ENCODE measurements at places on chromosomes 16 and 17.
A peak's percentile ranks its signal among the peaks of the same experiment; 100 is the strongest.

- H3K27ac ChIP-seq, result no peak within 1 kb of the TSS
- H3K4me3 ChIP-seq, result peak within 1 kb of the TSS; percentile 77
- H3K4me1 ChIP-seq, result peaks cover 15% of the 10 kb centered on the region
- peak; percentile 12 for DNase-seq
Measured at GRCh38 chr17:49494986-49495841, at the start of gene NGFR. Gene NGFR, plus strand, starts transcription at chr17:49495293. Its CDS starts 125 bp downstream, at chr17:49495418.

- peak overlapping the region; percentile 51 for H3K27ac ChIP-seq
- no peaks in the 10 kb centered on the region for H3K27me3 ChIP-seq
- peak overlapping the region; percentile 7 for H3K4me3 ChIP-seq
- H3K4me1 ChIP-seq, result peaks cover 15% of the 10 kb centered on the region
Measured at GRCh38 chr16:27273670-27274423, 5.3 kb upstream of the NSMCE1 start.

- H3K27ac ChIP-seq, result no peak overlapping the region
- no peaks in the 10 kb centered on the region for H3K27me3 ChIP-seq
- no peaks in the 10 kb centered on the region for H3K4me1 ChIP-seq
- no peak overlapping the region for H3K4me3 ChIP-seq
- no peak for DNase-seq
Measured at GRCh38 chr16:65410801-65411200, 288.9 kb upstream of the CDH11 start.

GRCh38 chr17:55285340-55286301 is 20.9 kb downstream of the HLF start:
- no peaks in the 10 kb centered on the region for H3K36me3 ChIP-seq
- no peak overlapping the region for H3K27ac ChIP-seq
- H3K4me1 ChIP-seq, result peaks cover 6% of the 10 kb centered on the region
- DNase-seq, result no peak
- H3K27me3 ChIP-seq, result no peaks in the 10 kb centered on the region

- H3K36me3 ChIP-seq, result peaks cover 3% of the 10 kb centered on the region
- H3K4me1 ChIP-seq, result peaks cover 12% of the 10 kb centered on the region
- H3K27me3 ChIP-seq, result no peaks in the 10 kb centered on the region
- peak; percentile 51 for DNase-seq
- H3K4me3 ChIP-seq, result peak overlapping the region; percentile 89
Measured at GRCh38 chr16:84115919-84116719, 623 bp downstream of the MBTPS1 start.

DNA sequence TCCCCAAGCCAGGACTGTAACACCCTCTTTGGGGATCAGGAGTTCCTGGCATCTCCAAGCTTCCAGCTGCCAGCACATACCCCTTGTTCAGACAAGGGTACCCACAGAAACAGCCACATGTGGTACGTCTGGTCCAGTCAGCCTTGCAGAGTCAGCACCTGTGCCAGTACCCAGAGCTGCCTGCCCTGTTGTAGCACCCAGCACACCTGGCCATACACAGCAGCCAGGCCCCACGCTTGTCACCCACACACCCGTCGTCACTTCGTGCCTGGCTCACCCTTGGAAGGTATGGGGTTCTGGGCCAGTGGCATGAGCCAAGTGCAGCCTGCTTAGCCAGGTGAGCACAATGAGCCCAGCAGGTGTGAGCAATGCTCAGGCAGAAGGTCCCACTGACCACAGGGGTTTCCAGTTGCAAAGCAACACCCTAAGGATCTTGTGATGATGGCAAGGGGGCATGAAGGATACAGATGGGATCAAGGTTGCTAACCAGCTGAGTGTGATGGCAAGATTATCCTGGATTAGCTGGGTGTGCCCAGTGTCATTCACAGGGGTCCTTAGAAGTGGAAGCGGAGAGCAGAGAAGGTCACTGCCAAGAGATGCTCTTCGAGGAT is 202.3 kb downstream of the CPPED1 start:
- H3K27ac ChIP-seq, result no peak overlapping the region
- H3K36me3 ChIP-seq, result no peaks in the 10 kb centered on the region
- no peaks in the 10 kb centered on the region for H3K27me3 ChIP-seq
- H3K4me1 ChIP-seq, result no peaks in the 10 kb centered on the region
- no peak for DNase-seq
- H3K4me3 ChIP-seq, result no peak overlapping the region

DNA sequence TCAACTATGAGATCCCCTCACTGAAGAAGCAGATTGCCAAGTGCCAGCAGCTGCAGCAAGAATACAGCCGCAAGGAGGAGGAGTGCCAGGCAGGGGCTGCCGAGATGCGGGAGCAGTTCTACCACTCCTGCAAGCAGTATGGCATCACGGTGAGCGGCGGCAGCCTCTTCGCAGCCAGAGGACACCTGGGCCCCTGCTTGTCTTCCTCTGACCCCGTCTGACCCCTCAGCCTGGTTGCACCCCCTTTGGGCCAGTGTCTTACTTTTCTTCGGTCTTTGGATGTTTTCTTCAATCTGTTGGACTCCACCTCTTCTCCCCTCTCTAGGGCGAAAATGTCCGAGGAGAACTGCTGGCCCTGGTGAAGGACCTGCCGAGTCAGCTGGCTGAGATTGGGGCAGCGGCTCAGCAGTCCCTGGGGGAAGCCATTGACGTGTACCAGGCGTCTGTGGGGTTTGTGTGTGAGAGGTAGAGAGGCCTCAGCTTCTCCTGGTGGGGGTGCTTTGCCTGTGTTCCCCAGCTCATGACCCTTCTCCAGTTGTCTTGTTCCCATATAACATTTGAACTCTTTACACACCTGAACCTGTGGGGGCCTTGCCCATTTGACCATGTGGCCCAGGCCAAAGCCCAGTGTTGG is 4.4 kb downstream of the CDK5RAP3 start:
- H3K4me1 ChIP-seq, result peaks cover 2% of the 10 kb centered on the region
- no peak overlapping the region for H3K27ac ChIP-seq
- no peaks in the 10 kb centered on the region for H3K27me3 ChIP-seq
- peaks cover 58% of the 10 kb centered on the region for H3K36me3 ChIP-seq

DNA sequence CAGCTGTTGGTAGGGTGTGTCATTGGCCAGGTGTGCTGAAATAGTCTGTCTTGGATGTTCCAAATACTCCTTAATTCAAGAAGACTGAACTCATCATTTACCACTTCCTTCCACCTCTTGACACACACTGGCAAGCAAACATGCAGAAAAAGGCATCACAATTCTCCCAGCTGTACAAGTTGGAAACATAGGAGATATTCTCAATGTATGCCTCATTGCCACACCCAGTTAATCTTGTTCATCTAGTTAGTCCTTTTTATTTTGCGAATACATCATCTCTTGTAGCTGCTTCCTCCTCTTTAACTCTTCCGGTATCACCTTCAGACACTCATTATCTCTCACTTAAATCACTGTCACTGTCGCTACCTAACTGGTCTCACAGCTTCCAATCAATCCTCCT is 75.1 kb upstream of the GOT2 start:
- H3K4me3 ChIP-seq, result no peak overlapping the region
- no peak for DNase-seq
- H3K27me3 ChIP-seq, result peaks cover 10% of the 10 kb centered on the region
- H3K4me1 ChIP-seq, result no peaks in the 10 kb centered on the region
- no peaks in the 10 kb centered on the region for H3K36me3 ChIP-seq

DNA sequence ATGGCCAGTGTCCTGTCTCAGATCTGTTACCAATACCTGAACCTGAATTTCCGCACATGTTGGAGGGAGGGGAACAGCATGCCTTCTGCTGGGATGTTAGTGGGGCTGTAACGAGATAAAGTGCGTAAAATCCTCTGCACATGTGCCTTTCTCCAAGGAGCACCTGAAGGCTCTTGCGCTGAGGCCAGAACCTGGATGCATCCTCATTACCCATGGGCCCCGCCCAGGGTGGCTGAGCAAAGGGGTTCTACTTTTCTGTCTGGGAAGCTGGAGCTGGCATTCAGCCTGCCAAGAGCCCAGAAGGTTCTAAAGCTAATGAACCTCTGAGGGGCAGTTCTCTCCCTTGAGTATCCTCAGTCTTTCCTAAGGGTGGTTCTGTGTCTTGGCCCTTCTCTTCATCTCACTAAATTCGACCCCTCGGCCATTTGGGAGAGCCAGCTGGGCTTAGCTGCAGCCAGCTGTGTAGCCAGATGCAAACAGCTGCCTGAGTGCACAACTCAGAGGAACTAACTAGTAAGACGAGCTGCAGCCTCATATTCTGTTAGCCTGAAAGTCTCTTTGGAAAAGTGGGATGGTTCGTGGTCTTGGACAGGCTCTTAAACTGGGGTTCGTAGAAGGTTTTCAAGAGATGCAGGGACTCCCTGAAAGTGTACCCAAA is 2.5 kb downstream of the ITGA3 start:
- H3K27ac ChIP-seq, result no peak overlapping the region
- no peaks in the 10 kb centered on the region for H3K36me3 ChIP-seq
- H3K27me3 ChIP-seq, result peaks cover 23% of the 10 kb centered on the region
- no peak for DNase-seq

GRCh38 chr17:45923511-45924268 is 29.3 kb downstream of the MAPT start:
- no peaks in the 10 kb centered on the region for H3K4me1 ChIP-seq
- no peak overlapping the region for H3K4me3 ChIP-seq
- peaks cover 35% of the 10 kb centered on the region for H3K27me3 ChIP-seq
- no peaks in the 10 kb centered on the region for H3K36me3 ChIP-seq
- no peak overlapping the region for H3K27ac ChIP-seq

GRCh38 chr16:28210979-28211588 is 681 bp downstream of the XPO6 start:
- peaks cover 46% of the 10 kb centered on the region for H3K4me1 ChIP-seq
- peak; percentile 32 for DNase-seq
- peaks cover 24% of the 10 kb centered on the region for H3K36me3 ChIP-seq
- H3K27ac ChIP-seq, result peak overlapping the region; percentile 60
- H3K4me3 ChIP-seq, result peak overlapping the region; percentile 89

DNA sequence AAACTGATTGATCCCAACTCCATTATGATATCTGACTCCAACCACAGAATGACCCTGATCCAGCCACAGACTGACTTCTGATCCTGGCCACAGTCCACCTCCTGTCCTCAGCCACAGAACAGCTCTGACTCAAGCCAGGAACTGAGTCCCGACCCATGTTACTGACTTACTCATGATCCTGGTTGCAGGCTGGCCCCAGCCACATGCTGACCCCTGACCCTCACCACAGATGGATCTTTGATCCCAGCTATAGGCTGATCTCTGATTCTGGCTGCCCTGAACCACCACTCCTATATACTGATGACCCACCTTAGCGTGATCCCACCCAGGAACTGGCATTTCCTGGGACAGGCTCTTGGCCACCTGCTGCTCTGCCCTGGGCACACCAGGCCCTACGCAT is 32.2 kb upstream of the IL21R start:
- no peak for DNase-seq
- peaks cover 43% of the 10 kb centered on the region for H3K4me1 ChIP-seq
- no peaks in the 10 kb centered on the region for H3K27me3 ChIP-seq

GRCh38 chr17:48550502-48551213 is 5.7 kb upstream of the HOXB2 start:
- H3K4me1 ChIP-seq, result peaks cover 19% of the 10 kb centered on the region
- no peaks in the 10 kb centered on the region for H3K27me3 ChIP-seq
- no peak overlapping the region for H3K4me3 ChIP-seq
- H3K27ac ChIP-seq, result no peak overlapping the region
- no peak for DNase-seq
- peaks cover 11% of the 10 kb centered on the region for H3K36me3 ChIP-seq

- no peak overlapping the region for H3K27ac ChIP-seq
- H3K4me3 ChIP-seq, result no peak overlapping the region
- no peak for DNase-seq
- no peaks in the 10 kb centered on the region for H3K4me1 ChIP-seq
- no peaks in the 10 kb centered on the region for H3K36me3 ChIP-seq
Measured at GRCh38 chr17:51486885-51487520, 226.7 kb downstream of the UTP18 start.

GRCh38 chr16:77939968-77940367 is 82.4 kb upstream of the CLEC3A start:
- H3K27me3 ChIP-seq, result no peaks in the 10 kb centered on the region
- DNase-seq, result no peak
- no peak overlapping the region for H3K4me3 ChIP-seq
- no peak overlapping the region for H3K27ac ChIP-seq

GRCh38 chr16:87687126-87687910 is 78.5 kb downstream of the KLHDC4 start:
- no peaks in the 10 kb centered on the region for H3K36me3 ChIP-seq
- H3K4me3 ChIP-seq, result no peak overlapping the region
- H3K27ac ChIP-seq, result no peak overlapping the region
- no peaks in the 10 kb centered on the region for H3K27me3 ChIP-seq

DNA sequence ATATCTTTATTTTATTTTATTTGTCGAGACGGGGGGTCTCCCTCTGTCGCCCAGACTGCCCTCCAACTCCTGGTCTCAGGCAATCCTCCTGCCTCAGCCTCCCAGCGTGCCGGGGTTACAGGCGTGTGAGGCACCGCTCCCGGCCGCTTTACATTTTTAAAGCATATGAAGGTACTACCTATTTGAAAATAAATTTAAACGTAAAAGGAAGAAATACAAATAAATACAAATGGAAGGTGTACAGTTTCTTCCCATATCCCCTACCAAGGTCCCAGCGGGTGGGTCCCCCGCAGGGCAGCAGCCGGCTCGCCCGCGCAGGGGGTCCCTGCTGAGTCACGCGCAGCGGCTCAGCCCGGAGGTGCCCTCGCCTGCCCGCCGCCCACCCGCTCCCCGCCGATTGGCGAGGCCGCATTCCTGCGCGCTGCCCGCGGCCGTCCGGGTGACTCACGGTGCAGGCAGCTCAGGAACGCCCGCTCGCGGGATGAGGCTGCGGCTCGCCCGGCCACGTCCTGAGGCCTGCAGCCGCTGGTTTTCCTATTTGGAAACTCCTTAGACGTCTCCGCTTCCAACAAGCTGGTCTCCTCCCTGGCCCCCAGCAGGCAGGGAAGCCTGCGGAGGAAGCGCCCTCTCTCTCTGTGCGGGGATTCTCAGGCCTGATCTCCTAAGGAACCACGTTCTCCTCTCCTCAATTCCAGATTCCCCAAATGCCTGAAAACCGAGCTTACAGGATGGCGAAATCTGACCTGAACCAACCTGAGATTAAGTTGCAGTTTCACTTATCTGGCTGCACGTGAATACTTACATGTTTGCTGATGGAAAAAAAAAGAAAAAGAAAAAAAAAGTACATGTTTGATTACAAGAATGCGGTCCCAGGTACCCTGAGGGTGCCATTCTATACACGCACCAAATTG is 54.8 kb upstream of the MAP3K14 start:
- H3K27ac ChIP-seq, result no peak overlapping the region
- DNase-seq, result no peak
- no peaks in the 10 kb centered on the region for H3K27me3 ChIP-seq
- H3K4me1 ChIP-seq, result no peaks in the 10 kb centered on the region
- no peaks in the 10 kb centered on the region for H3K36me3 ChIP-seq
- H3K4me3 ChIP-seq, result no peak overlapping the region

GRCh38 chr17:56676810-56677209 is 83.3 kb downstream of the NOG start:
- no peak overlapping the region for H3K4me3 ChIP-seq
- no peak overlapping the region for H3K27ac ChIP-seq
- H3K27me3 ChIP-seq, result peaks cover 7% of the 10 kb centered on the region
- H3K36me3 ChIP-seq, result no peaks in the 10 kb centered on the region
